Foreskin keratinocyte (primary cell): ENCODE measurements at places on chromosomes 2 and 18. TPM values are rescaled to one million over a fixed set of nuclear protein-coding genes. Genes with fewer than 3 reads are reported as not detected.

- DNase-seq = no peak
Observed at GRCh38 chr18:6781142-6781714, 51.7 kb downstream of the ARHGAP28 start.

DNA sequence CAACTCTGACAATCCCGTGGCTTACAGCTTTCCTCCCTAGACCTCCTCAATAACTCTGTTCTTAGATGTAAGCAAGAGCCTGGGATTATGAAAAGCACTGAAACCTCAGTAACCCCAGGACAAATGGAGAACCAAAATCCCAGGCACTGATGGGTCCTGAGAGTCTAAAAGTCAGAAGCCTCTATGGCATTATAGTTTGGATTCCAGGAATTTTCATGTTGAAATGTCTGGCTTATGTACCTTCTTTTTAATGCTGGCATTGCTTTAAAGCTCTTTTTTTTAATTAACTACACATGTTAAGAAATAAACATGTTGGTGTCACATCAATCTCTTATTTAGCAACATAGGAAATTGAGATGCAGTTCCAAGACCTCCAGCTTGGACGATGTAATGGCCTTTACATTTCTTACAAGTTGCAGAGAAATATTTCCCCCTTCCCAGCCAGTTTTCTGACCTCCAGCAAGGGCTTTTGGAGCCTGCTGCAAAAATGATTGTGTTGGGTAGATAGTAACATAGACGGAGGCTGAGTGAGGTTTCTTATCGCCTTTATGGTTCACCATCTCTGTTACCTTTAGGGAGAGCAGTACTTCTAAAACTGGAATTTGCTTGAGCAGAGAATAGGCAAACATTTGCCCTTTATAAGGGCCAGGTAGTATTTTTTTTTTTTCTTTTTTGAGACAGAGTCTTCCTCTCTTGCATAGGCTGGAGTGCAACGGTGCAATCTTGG is 84.8 kb upstream of the RASGRP3 start:
- DNase-seq = no peak

- peak; percentile 69 for DNase-seq
Observed at GRCh38 chr2:23434721-23435121, 49.7 kb downstream of the KLHL29 start.

- no peak for DNase-seq
Observed at GRCh38 chr2:18408638-18409037, 151.8 kb downstream of the RDH14 start.

DNA sequence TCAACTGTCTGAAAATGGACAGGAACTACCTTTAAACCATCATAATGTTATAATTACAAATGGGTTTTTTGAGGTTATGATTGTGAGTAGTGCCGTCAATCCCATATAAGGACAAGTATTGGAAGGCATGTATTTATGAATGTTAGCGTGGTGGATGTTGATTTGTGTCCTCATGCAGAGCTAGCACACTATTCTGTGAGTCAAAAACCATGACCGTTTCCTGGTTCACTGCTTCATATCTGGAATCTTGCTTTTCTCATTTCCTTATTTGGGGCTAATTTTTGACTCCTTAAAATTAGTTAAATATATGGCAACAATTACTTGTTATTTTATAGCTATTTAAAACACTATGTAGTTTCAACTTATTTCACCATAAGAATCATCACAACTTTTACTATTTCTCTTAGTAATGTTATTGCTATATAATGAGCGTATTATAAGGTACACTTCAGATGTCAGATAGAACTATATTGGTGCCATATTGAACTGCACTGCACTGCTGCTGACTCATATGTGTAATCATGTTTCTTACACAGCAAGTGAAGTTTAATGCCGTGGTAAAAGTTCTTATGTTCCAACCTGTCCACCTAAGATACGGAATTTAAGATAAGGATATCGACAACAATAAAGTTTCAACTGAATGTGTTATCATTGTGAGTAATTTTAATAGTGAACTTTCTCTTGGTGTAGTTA is 192.8 kb downstream of the PTGR3 start:
- DNase-seq = no peak

DNA sequence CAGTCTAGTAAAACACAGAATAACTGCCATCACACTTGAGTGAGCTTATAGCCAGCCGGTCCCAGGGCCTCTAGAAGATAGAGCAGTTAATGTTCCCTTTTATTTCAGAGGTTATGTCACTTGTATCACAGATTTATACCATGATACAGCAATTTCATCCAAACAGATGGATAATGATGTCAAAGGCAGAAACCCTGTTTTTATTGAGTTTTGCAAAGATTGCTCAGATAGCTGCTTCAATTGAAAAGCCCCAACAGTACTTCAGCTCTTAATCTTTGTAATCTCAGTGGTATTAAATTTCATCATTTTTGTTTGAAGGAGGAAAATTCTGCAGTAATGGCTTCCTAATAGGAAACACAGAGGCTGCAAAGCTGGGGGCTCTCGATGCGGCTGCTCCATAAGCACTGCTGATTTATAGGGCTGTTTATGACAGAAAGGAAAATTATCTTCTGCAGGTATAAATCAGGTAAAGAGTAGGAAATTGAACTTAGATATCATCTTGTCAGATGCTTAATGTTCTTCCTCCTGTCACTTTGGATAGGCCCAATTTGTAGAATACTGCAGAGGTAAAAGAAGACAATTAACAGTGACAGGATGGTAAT is 112.3 kb downstream of the LNPK start:
- no peak for DNase-seq

GRCh38 chr18:22226801-22227200 is 57.4 kb downstream of the GATA6 start:
- DNase-seq = no peak

- no peak for DNase-seq
Observed at GRCh38 chr2:102149644-102150455, 7.3 kb downstream of the IL1R1 start.

- DNase-seq = no peak
Observed at GRCh38 chr18:33630476-33630875, 52.5 kb downstream of the ASXL3 start.

DNA sequence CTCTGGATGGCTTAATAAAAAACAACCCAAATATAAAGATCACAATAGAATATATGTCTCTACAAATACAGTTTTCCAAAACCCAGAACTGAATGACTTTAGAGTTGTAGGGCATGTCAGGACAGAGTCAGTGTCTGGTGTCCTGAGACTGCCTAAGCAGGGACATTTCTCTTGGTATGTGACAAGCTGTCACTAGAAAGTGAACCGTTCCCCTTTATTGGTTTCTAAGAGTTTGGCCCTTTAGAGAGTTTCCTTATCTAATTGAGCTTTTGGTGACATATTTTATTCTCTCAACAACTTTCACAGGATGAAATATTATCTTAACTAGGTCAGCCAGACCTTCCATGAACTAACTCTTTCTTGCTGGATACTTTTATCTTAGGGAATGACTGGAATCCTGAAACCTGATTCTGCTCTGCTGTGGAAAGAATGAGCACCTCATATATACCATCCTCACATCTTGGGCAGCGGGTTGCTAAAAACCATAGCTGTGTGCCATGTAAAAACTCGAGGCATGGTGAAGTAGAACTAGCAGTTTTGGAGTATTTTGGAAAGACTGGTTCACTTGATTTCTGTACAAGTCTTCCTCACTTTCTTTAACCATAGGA is 54.8 kb downstream of the CAVIN2 start:
- no peak for DNase-seq

GRCh38 chr2:26178746-26179436 is 6.0 kb downstream of the GAREM2 start:
- no peak for DNase-seq

GRCh38 chr2:146147448-146148012 is 1627.6 kb upstream of the ZEB2 start:
- no peak for DNase-seq

- no peak for DNase-seq
Observed at GRCh38 chr18:62152844-62153243, 34.0 kb downstream of the PIGN start.

DNA sequence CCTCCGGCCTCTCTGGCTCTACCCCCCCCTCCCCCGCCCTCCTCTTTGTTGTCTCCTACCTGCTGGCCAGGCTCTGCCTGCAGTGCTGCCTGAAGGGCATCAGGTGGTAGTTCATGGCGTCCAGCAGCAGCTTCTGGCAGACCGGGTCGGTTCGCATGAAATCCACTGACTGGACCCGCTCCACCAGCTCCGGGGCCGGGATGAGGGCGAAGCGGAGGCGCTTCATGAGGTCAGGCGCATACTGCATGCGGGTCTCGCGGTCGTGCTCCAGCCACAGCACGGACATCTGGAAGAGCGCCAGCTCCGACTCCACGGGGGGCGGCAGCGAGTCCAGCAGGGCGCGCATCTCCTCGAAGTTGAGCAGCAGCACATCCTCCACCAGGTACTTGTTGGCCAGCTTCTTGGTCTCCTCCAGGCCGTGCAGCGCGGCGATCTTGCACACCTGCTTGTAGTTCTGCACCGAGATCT is 3.2 kb downstream of the KLHL14 start:
- no peak for DNase-seq

DNA sequence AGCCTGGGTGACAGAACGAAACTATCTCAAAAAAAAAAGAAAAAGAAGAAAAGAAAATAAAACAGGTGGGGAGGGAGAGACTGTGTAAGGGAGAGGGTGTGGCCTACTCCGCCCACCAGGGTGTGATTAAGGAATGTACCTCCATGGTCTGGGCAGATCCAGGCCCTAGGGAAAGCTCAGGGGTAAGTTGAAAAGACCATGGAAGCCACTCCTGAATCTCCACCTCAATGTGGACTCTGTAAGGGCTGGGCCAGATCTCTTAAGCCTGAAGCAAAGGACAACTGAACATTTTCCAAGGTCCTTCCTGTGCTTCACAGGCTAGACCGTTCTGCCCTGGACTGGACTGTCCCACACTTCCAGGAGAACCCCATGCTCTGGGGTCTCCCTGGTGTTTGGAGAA is 9.7 kb upstream of the ATG16L1 start:
- DNase-seq = no peak

- no peak for DNase-seq
Observed at GRCh38 chr2:108967757-108968156, 21.3 kb downstream of the EDAR start.

- DNase-seq = no peak
Observed at GRCh38 chr2:14828223-14828622, 195.7 kb downstream of the LRATD1 start.

GRCh38 chr2:179825494-179825893 is 35.9 kb downstream of the ZNF385B start:
- no peak for DNase-seq

Gene KLHL14
- total RNA-seq = not detected in 2 replicates

Gene TLX2
- total RNA-seq = 0.10 TPM in 1 of 2 replicates, not detected in the other

Gene CACNB4
- 0.07 and 0.11 TPM in 2 replicates for total RNA-seq

Gene RPRM
- total RNA-seq = not detected in 2 replicates

Gene ST6GAL2
- total RNA-seq = 0.03 and 0.04 TPM in 2 replicates

Gene TCF7L1
- total RNA-seq = 7.1 and 8.5 TPM in 2 replicates

Gene VWA3B
- 0.35 TPM in 1 of 2 replicates, not detected in the other for total RNA-seq

Gene ADAM17
- 29.3 and 29.5 TPM in 2 replicates for total RNA-seq

Gene UBE2E3
- 61.3 and 72.3 TPM in 2 replicates for total RNA-seq

Gene CAB39
- total RNA-seq = 179 and 191 TPM in 2 replicates

Gene CRYBA2
- not detected in 2 replicates for total RNA-seq
